ENCODE measurements at places on chromosomes 13 and 19.

DNA sequence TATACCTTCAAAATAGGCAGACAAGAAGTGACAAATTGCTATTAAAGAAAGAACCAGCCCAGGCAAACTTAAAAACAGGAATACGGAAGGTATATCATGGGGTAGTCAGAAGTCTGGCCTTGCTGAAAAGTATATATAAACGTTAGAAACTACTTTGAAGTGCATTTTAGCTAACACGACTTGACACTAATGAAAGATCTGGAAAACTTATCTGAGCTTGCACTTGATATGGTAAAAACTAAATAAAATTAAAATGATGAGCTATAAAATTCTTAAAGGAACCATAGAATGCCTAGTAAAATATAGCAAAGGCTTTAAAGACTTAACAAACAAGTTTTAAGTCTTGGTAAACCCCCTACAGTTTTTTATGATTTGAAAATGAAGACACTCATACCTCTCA lies 795.3 kb upstream of the PCDH20 start:
- DNase-seq, result no peak

DNA sequence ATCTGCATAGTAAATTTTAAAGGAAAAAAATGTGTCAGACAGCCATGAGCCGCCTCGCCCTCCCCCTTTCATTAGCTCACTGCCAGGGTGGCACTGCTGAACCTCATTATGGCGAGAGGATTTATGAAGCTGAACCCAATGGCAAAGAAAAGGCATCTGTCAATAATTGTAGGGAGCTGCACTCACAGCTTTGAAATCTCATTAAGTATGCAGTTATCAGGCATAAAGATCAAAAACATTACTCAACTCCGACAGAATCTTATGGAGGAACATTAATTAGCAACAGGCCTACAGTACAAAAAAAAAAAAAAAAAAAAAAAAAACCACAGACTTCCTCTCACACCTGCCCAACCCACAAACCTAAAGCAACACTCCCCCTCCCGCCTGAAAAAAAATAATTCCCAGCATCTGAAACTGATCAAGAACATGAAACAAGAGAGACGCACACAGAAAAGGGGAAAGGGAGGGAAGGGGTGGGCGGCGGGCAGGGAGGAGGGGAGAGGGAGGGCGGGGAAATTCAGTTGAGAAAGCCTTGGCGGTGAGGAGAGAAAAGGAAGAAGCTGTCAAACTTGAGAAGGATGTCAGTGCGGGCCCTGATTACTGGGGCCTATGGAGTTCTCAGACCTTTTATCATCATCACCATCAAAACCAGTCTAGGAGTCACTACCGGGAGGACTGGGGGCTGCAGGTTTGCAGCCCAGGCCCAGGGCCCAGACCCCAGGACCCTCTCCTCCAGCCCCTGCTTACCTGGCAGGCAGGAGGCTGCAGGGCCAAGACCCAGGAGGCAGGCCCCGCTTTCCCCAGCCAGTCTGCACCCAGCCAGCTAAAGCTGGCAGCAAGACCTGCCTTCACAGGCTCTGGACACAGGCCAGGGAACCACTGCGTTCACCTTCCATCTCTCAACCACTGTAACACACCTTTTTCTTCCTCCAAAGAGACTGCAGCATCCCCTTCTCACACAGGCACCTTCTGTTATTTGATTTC lies 8.9 kb downstream of the TSHZ3 start:
- DNase-seq, result no peak

DNA sequence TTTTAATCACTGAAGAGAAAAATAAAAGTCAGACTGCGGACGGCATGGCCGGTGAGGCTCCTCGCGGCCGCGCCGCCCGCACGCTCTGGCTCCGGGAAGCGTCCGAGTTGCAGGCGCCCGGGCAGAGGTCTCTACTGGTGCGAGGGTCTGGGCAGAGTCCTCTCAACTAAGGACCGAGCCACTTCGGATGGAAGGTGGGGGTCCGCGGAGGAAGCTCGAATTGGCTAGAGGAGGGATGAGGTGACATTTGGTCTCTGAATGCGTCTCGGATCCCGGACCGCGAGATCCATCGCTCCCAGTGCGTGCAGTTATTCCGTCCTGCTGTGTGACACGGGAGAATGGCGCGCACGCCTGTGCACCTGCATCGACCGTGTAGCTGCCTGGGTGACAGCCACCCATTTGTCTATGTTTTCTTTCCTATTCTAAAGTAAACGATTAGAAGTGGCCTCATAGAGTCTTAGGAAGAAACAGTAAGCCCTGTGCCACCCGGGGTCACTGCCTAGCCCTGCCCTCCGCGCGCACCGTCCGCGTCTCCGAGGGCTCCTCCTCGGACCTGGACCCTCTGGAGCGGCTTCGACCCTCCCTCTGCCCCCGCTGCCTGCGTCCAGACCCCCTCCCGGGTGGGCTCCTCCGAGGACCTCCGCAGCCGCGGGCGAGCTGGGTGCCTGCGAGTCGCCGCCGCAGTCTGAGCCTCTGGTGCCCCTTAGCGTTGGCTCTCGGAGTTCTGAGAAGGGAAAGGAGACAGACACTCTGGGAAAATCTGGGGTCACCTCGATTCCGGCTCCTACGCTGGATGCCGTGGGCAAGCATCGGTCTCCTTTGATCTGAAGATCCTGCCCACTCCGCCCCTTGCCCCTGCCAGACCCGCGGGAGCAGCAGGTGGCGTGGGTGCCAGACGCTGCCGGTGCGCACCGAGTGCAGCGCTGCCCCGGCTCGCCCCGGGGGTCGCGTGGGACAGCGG lies 347.4 kb downstream of the LIG4 start:
- no peak for DNase-seq

DNA sequence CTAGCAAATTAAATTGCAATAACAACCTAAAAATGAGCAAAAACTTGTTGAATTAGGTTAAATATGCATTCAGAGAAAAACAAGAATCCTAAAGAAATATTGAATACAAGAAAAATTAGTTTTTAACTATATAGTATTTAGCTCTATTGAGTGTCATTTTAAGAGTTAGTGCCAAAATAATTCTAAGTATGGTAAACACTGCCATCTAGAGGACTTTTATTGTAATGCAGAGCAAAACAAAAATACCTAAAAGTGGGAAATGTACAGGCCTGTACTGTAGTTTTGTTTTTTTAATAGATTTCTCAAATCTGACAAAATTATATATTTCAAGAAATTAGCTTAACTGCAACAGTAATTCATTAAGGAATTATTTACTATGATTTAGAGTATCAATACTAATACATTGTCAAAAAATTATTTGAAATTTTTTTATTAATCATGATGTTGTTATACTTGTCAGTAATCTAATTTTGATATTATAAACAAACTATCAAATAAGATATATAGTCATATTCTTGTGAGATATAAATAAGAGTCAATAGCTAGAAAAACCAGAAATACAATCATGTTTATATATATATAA lies 8.2 kb upstream of the PCDH9 start:
- no peak for DNase-seq

DNA sequence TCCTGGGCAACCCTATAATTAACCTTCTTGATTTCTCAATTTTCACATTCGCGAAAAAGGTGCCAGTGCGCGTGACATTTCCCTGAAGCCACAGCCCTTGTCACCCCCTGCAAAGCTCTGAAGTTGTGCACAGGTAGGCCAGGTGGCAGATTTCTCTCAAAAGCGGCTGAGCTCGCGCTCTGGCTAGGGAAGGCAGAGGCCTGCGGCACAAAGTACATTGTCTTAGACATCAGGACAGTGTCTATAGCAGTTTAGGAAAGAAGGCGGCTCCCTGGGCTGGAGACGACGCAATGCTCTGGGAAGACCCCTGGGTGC lies 42.9 kb upstream of the ZNF14 start:
- DNase-seq, result no peak

DNA sequence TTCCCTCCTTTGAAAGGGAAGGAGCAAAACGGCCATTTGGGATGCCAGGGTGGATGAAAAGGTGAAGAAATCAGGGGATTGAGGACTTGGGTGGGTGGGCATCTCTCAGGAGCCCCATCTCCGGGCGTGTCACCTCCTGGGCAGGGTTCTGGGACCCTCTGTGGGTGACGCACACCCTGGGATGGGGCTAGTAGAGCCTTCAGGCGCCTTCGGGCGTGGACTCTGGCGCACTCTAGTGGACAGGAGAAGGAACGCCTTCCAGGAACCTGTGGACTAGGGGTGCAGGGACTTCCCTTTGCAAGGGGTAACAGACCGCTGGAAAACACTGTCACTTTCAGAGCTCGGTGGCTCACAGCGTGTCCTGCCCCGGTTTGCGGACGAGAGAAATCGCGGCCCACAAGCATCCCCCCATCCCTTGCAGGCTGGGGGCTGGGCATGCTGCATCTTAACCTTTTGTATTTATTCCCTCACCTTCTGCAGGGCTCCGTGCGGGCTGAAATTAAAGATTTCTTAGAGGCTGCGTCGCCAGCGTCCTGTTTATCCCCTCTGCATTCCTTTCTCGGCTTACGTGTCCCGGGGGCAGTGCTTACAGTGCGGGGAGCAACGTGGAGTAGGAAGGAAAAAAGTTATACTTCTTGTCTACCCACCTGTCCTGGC lies 15.2 kb upstream of the S1PR4 start:
- no peak for DNase-seq

DNA sequence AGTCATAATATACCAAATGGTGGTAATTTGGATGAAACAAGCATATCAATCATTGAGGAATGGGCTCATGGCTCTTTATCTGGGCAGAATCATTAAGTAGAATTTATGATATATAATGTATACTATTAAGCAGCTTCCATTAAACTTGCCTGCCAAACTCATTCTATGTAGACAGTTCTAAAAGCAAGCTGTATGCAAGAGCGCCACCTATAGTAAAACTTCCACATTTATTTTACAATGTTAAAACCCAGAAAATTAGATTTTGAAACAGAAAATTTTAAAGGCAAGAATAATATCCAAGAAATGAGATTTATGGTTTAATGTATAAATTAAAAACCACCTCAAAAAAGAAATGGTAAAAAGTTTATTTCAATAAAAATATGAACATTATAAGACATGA lies 161.5 kb downstream of the MZT1 start:
- DNase-seq, result no peak

DNA sequence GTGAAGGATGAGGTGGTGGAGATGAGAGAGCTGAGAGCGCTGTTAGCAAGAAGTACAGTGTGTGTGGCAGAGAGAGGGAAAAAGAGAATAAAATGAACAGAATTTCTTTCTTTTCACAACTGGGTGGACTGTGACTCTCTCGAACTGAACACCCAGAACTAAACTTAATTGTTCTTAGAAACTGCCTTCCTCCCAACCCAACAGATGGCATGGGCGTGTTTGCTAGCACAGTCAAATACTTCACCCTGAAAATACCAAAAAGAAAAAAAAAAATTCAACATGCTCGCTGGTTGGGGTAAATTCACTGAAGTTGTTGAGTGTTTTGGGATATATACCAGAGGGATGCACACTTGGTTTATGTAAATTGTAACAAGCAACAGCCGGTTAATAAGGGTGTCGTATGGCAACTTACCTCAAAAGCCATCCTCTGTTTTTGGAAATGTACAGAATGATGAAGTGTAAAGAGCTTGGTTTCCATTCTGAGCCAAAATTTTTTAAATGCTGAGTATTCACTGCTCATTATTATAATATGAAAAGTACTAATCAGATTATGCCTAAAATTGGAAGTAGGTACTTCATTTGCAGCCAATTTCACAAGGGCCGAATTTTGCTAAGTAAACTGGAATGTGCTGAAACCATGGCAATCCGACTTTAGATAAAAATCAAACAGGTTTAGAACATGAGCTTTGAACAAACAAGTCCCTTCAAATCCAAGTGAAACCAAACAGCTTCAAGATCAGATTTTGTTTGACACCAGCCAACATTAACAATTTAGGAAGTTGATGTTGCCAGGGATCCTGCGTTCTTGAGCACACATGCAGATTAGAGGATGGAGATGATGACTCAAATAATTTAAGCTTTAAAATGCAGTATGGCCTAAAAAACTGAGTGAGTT lies 115.8 kb downstream of the ZIC5 start:
- no peak for DNase-seq

GRCh38 chr13:105972306-105972721 lies 563.1 kb downstream of the EFNB2 start:
- DNase-seq, result no peak

DNA sequence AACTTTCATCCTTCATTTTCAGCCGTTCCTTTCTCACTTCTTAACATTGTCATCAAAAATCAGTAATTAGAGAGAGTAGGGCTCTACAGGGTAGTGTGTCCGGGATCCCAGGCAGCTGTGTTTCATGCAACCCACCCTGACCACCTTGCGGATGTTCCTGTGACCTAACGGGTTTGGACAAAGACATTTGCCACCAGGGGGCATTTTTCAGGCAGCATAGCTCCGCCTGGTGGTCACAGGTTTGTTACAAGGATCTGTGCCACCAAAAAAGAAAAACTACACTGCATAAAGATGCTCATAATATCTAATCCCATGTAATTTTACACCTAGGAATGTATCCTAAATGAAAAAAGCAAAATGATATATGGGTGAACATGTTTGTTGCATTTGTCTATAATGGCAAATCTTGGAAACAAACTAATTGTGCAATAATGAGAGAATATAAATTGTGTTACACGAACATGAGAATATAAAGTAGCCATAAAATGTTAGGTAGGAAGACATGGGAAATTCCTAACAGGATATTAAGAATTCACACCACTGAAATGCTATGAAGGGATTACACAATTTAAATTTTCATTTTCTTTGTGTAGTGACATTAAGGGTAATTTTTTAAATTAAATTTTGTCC lies 123.0 kb downstream of the SLC7A1 start:
- peak; percentile 56 for DNase-seq

- no peak for DNase-seq
Measured at GRCh38 chr19:16288544-16288943, 36.1 kb upstream of the KLF2 start.

- DNase-seq, result no peak
Measured at GRCh38 chr13:100298691-100299090, 209.8 kb downstream of the PCCA start.

GRCh38 chr19:7533281-7533885 lies 2.1 kb upstream of the PNPLA6 start:
- peak; percentile 79 for DNase-seq

DNA sequence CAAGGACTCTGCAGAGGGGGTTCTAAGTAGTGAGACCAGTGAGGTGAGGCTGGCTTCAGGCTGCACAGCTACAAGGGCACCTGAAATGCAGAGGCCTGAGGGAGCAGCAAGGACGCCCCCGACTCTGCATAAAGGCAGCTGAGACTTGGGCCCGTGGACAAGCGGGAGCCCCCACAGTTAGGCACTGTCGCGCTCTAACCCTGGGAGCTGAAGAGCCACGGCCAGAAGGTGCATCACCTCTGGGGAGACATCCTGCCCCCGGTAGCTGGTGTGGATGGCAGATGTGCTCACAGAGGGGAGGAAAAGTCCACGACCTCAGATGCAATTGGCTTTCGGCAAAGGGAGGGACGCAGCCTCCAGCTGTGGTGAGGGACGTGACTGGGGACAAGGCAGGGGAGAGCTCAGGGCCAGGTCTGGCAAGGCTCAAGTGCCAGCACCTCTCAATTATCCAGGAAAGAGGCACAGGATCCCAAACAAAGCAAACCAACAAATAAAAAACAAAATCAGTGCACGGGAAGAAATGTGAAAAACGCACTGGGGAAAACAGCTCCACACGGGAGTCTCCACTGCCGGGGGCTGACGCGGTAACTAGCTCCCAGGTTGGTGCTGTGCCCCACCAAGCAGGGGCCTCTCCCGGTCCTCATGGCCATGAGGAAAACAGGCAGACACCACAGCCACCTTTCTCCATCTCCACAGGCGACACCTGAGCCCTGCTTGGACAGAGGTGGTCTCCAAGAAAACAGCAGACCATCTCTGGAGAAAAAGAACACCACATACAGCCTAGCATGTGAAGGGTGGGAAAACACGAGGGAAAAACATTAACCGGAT lies 23.0 kb upstream of the PLPP2 start:
- DNase-seq, result no peak

- DNase-seq, result no peak
Measured at GRCh38 chr13:75405976-75406703, 75.8 kb downstream of the TBC1D4 start.
